ENCODE measurements at places on chromosomes 2 and 18.
A peak's percentile ranks its signal among the peaks of the same experiment; 100 is the strongest.

DNA sequence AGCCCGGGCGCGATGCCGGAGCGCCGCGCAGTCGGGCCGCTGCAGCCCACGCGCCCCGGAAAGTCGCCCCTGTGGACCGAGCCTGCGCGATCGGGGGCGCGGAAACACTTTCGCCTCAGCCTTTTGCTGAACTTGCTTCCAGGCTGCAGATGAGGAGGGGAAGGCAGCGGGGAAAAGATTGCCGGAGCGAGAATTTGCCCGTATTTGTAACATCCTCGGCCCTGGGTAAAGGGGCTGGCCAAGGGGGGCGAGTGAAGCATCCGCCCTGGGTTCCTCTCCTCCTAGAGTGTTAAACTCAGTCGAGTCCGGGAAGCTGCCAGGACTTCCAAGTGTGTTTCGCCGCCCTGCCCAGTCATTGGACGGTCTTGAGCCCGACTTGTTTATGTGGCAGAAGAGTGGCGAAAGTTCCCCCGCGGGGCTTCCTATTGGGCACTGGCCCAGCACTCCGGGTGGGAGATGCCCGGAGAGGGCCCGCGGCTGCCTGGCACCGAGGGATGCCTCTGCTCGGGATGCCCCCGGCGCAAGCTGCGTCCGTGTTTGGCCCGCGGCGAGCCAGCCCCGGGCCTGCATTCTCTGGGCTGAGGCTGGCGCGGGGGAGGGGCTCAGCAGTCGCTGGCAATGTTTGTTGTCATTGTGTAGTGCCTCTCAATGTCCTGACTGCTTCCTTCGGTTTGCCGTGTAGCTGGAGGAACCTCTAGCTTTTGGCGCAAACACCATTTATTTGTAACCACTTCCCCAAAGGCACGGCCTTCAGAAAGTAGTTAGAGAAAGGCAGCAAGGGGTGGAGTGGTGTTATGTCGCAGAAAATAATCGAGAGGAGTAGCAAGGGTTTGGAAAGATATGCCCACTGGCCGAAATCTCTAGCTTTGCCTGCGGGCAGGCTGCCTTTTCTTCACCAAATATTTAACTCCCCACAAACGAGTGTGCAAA is 1.1 kb downstream of the CYBRD1 start:
- DNase-seq, result peak; percentile 90

GRCh38 chr2:219743548-219743947 is 116.1 kb downstream of the SLC4A3 start:
- no peak for DNase-seq

GRCh38 chr2:16058256-16058655 is 117.9 kb downstream of the MYCN start:
- DNase-seq, result no peak

DNA sequence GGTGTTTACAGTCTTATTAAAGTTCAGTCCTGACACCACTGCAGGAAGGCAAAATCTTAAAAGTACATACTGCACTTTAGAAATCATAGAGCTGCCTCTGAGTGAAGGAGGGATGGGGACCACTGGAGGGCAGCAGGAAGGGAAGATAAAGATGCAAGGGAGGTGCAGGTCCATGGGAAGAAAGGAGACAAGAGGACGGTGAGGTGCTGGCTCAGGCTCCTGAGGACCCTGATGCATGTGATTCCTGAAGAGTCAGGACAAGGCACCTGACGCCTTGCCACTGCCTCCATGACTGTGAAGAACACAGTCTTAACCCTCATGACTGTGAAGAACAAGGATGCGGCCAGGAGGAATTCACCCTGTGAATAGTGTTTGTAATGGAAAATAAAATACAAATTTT is 116.2 kb upstream of the NPAS2 start:
- no peak for DNase-seq

DNA sequence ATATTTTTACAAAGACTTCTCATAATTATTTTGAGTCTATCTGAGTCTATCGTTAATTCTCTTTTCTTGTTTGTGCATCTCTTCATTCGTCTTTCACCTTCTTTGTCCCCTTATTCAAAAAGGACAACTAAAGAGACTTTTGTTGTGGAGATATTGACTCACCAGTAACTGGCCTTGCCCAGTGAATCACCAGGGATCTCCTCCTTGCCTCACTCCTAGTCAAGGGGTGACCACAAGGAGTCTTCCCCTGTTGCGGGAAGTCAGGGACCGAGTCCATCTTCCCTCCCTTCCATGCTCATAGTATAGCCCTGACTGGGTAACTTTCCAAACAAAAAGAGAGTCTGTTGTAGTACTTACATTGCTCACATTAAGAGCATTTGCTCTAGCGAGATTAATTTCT is 158.9 kb downstream of the NEB start:
- DNase-seq, result no peak

DNA sequence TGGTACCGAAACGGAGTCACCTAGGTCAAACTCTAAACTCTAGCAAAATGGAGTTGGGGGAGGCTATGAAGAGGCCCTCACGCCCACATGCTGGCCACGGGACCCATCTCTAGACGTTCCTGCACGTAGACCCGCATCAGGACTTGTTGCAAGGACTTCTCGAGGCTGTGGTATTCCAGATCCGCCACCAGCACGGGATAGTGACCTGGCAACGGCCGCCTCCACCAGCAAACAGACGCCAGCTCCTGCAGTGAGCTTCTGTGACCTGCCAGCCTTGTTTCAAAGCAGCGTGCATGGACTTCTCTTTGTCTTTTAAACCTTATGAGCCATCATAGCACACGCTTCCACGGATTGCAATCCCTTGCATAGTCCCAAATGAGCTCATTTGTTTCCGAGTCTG is 40.3 kb upstream of the RALBP1 start:
- no peak for DNase-seq

DNA sequence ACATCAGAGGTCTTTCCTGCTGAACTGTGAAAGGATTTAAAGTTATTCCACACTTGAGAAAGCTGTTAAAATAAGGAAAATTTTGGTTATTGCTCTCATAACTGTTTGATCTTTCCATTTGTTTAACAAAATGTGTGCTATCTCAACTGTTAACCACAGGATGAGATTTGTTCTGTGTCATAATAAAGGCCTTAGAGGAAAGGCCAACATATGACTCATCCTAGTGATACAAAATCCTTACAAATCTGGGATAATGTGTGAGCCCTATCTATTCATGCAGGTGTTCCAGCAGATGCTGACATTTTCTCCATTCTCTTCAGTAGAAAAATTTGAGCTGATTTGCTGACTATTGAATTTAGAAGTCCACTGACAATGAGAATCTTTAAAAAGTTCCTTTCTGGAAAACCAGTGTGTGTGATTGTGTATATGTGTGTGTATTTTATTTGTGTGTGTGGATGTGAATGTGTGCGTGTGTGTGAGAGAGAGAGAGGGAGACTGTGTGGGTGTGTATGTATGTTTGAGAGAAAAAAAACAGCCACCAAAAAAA is 1111.9 kb upstream of the GYPC start:
- DNase-seq, result no peak

- no peak for DNase-seq
Measured at GRCh38 chr18:58859907-58860306, 4.8 kb upstream of the ZNF532 start.

- peak; percentile 58 for DNase-seq
Measured at GRCh38 chr2:39851651-39852110, 72.6 kb upstream of the THUMPD2 start.

- DNase-seq, result peak; percentile 65
Measured at GRCh38 chr2:40041422-40042382, 262.6 kb upstream of the THUMPD2 start.

DNA sequence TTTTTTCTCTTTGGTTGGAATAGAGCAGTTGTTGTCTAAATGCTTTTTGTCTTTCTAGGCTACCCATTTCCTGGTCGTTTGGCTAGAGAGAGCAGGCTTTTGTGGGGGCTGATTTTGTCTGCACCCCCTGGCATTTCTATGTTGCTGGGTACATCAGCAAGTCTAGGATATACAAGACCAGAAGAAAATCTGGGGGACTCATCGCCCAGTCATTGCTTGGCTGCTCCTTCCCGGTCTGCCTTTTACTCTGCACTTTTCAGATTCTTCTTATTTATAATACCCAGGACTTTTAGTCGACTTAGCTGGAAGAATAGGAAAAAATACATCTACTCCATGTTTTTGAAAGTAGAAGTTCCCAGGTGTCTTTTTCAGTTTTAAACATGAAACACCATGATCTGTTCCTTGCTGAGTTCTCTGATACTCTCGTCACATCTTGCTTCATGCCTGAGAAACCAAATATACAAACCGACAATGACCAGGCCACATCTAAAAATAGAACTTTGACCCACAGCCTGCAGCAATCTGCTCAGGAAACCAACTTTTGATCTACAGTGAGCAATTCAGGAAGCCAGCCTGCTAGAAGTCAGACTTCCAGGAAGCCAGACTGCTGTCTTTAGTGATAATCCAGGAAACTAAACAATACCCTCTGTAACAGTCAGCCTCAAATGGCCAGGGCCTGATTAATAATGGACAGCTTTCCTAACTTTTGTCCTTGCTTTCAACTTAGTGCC is 163.8 kb upstream of the MEX3C start:
- DNase-seq, result no peak

- DNase-seq, result no peak
Measured at GRCh38 chr2:54000524-54000923, 29.7 kb upstream of the PSME4 start.

- peak; percentile 84 for DNase-seq
Measured at GRCh38 chr18:28584731-28585130, 407.8 kb upstream of the CDH2 start.

- DNase-seq, result no peak
Measured at GRCh38 chr2:202148515-202149154, 75.6 kb downstream of the KIAA2012 start.

DNA sequence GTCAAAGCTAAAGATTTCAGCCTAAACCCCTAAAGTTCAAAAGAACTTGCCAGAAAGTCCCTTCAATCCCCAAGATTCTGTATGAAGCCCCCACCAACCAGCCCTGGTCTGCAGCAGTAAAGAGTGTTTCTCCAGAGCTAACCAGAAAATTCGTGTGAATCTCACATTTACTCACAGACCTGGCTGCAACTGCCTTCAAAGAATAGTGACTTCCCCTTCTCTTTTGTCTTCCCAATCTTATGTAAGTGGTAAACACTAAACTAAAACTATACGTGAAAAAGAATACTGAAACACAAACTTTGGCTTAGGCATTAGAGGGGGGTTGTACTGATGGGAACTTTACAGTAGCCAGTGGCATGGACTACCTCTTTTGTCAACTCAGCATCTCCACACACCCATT is 50.6 kb upstream of the SETBP1 start:
- DNase-seq, result no peak

DNA sequence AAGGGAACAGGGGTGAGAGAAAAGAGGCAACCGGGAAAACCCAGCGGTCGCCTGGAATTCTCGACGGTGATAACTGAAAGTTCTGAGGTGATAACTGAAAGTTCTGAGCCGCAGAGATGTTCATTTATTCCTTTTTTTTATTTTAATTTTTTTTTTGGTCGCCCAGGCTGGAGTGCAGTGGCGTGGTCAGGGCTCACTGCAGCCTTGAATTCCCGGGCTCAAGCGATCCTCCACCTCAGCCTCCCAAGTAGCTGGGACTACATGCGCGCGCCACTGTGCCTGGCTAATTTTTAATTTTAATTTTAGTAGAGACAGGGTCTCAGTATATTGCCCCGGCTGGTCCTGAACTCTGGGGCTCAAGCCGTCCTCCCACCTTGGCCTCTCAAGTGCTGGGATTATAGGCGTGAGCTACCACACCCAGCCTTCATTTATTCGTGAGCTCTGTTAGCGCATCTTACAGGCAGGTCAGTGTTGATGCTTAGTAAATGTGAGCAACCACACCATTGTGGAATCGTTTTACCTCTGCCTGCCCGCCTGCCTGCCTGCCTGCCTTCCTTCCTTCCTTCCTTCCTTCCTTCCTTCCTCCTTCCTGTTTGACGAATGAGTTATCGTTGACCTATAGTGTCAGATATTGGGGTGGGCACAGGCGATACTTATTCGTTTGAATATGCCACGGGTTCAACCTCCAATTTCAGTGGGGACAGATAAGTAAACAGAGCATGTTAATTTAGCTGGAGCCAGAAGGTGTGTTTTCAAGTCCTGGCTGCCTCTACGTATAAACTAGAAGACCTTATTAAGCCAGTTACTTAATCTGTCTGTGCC is 557 bp upstream of the E2F6 start:
- no peak for DNase-seq

GRCh38 chr2:124035001-124035400 is 9.9 kb downstream of the CNTNAP5 start:
- no peak for DNase-seq

- peak; percentile 58 for DNase-seq
Measured at GRCh38 chr2:196274387-196274809, 103.0 kb upstream of the STK17B start.

GRCh38 chr2:120901201-120901600 is 165.5 kb downstream of the GLI2 start:
- no peak for DNase-seq

DNA sequence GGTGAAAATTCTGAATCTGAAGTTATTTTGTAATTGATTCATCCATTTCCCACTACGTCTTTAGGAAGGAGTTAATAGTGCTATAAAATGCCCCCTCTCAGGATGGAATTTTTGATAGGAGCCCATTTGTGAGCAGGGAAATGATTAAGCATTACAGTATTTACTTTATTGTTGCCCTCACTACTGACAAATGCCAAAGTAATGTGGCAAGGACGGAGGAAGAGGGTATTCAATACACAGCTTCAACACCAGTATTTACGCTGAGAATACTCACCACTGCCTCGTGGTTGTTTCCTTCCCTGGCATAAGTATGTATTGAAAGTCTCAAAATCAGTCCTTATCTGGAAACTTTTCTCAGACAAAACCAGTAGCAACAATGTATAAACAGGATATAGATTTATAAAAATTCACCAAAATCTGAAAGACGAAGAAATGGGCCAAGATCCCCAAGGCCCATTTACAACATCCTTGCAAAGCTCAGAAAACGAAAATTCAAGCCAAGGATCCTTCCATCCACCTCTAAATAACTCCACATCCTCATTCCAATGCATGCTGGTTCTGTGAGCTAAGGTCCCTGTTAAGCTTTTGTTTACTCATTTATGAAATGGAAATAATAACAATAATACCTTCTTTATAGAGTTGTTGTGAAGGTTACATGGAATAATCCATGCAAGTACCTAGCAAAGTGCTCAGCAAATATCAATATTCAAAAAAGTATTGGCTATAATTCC is 29.3 kb downstream of the FEZ2 start:
- DNase-seq, result peak; percentile 65

DNA sequence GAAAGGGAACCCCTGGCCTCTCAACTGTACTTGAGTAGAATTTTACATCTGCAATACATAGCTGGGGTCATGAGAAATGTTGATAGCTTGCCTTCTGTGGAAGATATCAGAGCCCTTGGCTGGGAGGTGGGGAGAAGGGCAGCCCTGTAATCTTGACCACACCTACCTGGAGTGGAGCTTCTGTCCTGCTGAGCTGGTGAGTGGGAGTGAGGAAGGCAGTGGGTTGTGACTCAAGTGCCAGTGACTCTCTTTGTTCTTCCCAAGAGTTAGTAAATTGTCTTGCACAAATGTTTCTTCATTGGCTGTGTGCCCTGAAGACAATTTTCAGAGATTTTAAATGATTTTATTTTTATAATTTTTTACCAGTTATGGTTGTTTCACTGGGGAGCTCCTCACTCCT is 277.3 kb downstream of the MBD5 start:
- DNase-seq, result no peak

GRCh38 chr18:1481577-1481976 is 576.9 kb downstream of the ADCYAP1 start:
- DNase-seq, result no peak

Data from fibroblast of gingiva (primary cell).